CD14-positive monocyte (primary cell): ENCODE measurements at places on chromosomes 13 and 19.

- no peak for DNase-seq
Measured at GRCh38 chr13:53237696-53238095, 209.1 kb downstream of the OLFM4 start.

DNA sequence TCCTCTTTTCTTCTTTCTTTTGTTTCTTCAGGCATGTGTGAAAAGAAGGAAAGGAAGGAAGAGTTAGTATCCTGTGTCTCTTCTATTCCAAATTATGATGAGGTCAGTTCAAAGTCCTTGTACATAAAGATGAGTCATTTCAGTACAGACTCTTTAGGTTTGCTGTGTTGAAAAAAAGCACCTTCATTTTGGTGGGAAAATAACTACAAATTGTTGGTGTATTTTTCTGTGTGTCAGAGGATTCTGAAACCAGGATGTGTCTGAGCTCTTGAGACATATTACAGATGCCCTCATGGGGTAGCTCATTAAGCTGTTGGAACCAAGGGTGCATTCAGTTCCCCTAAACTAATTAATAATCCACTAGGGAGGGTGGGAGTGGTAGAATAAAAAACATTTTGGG is 5.8 kb upstream of the HSPH1 start:
- DNase-seq, result no peak

DNA sequence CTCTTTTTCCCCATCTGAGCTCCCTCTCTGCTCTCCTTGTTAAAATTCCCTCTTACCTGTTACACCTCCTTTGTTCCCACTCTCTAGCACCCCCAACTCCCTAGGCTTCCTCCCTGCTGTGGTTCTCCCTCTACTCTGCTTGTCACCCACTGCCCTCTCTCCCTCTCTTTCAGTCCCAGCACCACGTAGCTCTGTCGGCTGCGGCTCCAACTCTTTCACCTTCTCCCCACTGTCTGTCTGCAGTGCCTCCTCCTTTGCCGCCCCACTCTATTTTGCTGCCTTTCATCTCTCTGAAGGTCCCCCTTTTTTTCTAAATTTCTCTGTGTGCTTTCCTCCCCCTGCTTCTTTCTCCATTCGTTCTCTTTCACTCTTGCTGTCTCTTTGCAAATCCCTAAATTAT is 1.1 kb downstream of the ZNF836 start:
- DNase-seq, result no peak

DNA sequence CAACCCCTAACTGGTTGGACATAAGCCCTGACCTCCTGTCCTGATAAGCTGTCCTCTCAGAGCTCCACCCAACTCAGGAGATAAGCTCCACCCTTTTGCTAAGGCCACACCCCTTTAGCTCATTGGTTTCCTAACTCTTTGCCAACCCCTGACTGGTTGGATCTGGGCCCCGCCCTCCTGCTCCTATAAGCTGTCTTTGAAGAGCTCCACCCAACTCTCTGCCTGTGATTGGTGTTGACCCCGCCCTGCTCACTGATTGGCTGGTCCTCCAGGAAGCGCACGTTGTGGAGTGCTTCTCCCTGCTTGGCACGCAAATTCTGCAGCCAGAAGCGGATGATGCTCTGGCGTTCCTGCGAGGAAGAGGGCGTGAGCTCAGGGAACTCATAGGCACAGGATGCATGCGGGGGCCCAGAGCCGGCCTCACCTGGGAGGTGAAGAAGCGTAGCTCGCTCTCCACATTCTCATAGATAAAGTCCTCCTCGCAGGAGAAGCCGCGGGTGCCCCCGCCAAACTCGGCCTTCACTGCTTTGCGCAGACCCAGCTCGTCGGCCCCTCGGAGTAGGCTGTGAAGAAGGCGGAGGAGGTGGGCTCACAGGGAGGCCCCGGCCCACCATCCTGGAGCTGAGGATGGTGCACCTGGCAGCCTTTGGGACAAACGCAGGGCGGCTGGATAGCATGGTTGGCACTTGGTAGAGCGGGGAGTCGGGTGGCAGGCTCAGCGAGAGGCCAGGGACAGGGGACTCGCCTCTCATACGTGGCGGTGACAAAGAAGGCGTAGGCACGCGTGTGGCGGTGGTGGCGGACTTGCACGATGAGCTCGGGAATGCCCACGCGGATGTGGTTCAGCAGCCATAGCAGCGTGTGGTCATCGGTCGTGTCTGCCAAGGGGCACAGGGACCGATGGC is 1.7 kb downstream of the ANO8 start:
- DNase-seq, result peak; percentile 59

GRCh38 chr13:55347528-55347927 is 1793.2 kb upstream of the PRR20A start:
- DNase-seq, result no peak

- DNase-seq, result no peak
Measured at GRCh38 chr13:99332456-99332855, 25.3 kb upstream of the GPR183 start.

- DNase-seq, result no peak
Measured at GRCh38 chr19:2462635-2463421, 6.1 kb upstream of the LMNB2 start.

GRCh38 chr13:106186366-106187030 is 349.0 kb downstream of the EFNB2 start:
- no peak for DNase-seq
